Stimulated activated CD4-positive, alpha-beta T cell treated with anti-CD3 and anti-CD28 coated beads, TNF-alpha, amount 100 ng/mL, for 48 hours (primary cell): ENCODE measurements at places on chromosomes 1 and 21.

- DNase-seq = no peak
These were observed 20.7 kb upstream of the CLIC4 start for GRCh38 chr1:24724345-24725208.

- no peak for DNase-seq
These were observed 23.6 kb upstream of the KIRREL1 start for GRCh38 chr1:157969697-157970485.

DNA sequence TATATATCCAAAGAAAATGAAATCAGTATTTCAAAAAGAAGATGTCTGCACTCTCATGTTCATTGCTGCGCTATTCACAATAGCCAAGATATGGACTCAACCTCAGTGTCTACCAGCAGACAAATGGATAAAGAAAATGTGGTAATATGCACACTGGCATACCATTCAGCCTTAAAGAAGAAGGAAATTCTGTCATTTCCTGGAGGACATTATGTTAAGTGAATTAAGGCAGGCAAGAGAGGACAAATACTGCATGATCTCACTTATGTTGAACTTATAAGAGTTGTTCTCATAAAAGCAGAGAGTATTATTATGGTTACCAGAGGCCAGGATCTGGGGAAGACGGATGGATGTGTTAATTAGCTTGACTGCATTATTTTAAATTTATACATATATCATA is 115.9 kb downstream of the NEGR1 start:
- no peak for DNase-seq

- DNase-seq = no peak
These were observed 198.5 kb downstream of the PLA2G4A start for GRCh38 chr1:187027253-187027652.

- no peak for DNase-seq
These were observed 42.6 kb downstream of the ADCY10 start for GRCh38 chr1:167871331-167871730.

- no peak for DNase-seq
These were observed 230.1 kb downstream of the SRGAP2C start for GRCh38 chr1:121414905-121415304.

DNA sequence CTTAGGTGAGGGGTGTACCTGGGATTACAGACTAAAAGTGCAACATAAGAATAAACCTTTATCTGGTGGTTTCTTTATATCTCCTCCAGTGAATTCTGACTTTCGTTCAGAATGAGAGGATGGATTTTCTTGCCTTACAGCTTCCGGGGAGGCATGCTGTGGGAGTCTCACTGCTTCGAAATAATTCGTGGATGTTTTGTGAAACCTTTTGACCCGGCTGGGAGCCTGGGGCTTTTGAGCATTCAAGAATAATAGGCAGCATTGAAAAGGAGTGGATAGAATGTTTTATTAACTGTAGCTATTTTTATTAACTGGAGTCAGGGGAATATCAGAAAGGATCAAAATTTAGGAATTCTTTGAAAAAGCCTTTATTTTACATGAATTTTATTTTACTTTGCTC is 149.1 kb downstream of the RWDD3 start:
- DNase-seq = no peak

GRCh38 chr1:35809114-35810095 is 1.6 kb downstream of the AGO4 start:
- DNase-seq = no peak

GRCh38 chr21:37936010-37936785 is 19.9 kb upstream of the KCNJ6 start:
- no peak for DNase-seq
